ENCODE measurements at places on chromosomes 12 and 14.

DNA sequence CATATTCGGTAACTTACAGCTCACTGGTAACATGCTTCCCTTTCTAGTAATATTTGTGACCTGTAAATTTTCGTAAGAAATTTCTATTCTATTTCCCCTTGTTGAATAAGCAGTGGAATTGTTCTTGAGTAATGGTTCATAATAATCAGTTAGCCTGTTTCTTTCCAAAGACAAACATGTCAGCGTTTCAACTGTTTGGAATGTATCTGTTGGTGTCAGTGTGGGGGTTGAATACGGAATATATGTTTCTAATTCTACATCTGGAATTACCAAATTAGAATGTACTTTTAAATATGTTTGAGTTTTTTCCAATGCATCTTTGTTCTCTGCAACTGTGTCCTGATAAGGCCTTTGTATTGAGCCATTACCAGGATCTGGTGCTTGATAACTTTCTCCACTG is 2.0 kb downstream of the BBS10 start:
- no peak for DNase-seq

DNA sequence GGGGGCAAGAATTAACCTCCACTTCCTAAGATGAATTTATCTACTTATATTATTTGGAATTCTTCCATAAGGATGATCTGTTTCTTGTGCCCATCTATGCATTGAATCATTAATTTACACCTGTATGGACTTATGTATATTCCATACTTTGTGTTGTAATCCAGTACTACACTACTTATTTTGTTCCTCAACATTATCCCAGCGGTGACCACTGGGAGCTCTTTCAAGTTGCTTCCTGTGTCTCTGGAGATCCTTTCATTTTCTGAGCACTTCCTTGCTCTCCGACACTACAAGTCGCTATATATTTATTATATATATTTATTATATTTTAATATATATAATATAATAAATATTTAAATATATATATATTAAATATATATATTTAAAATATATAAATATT is 54.9 kb upstream of the SCN8A start:
- DNase-seq, result no peak

- DNase-seq, result no peak
These were observed 2.9 kb upstream of the RAB35 start for GRCh38 chr12:120119271-120119973.

GRCh38 chr12:51246254-51246853 is 7.7 kb downstream of the DAZAP2 start:
- DNase-seq, result peak; percentile 70

DNA sequence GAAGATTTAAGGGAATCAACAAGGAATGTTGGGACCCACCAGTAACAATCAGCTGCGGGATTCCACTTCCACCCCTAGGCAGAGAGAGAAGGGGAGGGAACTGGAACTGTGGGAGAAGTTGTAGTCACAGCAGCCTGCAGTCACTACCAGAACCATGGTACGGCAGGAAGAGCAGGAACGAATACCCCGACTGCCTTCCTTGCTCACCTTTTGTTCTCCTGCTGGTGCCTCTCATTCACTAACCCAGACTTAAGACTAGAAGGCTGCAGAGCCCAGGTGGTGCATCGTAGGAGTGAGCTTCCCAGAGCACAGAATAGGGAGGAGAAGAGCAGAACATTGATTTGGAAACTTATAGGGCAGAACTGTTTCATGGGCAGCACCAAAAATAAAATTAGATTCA is 154.2 kb downstream of the DYRK2 start:
- no peak for DNase-seq

GRCh38 chr14:42045383-42045782 is 438.7 kb downstream of the LRFN5 start:
- no peak for DNase-seq

- DNase-seq, result peak; percentile 52
These were observed 3.0 kb upstream of the ZC3H14 start for GRCh38 chr14:88559852-88560251.

DNA sequence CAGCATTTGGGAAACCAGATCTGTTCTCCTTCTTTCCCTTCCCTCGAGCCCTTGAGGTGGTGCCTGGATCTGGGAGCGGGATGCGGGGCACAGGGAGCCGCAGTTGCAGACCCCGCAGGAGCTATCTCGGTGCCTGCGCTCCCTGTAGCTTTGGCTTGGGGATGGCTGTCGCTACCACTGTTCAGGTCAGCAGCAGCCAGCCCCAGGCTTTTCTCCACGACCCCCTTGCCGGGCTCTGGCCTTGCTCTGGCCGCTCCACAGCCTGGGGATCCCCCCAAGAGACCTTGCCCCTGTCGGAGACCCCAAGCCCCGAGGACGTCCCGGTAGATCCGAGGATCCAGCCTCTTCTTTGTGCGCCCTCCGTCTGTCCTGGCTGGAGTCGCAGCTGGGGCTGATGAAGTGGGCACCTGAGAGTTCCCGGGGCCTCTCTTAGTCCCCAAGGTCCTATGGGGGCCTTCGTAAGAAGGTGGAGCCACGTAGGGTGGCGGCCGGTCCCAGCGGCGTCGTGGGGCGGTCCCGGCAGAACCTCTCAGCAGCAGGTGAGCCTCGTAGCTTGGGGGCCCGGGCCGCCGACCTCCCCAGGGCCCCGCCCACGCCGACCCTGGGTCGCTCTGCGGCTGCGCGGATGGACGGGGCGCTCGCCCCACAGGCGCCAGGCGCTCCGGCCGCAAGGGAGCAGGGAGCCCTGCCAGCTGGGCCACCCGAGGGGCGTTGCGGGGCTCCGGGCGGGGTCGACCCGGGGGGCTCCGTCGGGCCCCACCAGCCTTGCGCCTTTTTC is 1.3 kb downstream of the DDN start:
- no peak for DNase-seq

DNA sequence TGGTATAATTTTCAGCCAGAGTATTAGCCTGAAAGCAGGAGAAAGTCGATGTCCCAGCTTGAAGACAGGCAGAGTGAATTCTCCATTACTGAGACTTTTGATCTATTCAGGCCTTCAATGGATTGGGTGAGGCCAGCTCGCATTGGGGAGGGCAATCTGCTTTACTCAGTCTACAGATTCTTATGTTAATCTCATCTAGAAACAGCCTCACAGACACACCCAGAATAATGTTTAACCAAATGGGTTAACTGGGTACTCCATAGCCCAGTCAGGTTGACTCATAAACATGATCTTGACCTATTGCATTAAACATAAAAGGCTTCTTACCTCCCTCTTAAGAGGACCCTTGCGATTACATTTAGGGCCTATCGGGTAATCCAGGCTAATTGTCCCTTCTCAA is 118.0 kb downstream of the KTN1 start:
- DNase-seq, result no peak

DNA sequence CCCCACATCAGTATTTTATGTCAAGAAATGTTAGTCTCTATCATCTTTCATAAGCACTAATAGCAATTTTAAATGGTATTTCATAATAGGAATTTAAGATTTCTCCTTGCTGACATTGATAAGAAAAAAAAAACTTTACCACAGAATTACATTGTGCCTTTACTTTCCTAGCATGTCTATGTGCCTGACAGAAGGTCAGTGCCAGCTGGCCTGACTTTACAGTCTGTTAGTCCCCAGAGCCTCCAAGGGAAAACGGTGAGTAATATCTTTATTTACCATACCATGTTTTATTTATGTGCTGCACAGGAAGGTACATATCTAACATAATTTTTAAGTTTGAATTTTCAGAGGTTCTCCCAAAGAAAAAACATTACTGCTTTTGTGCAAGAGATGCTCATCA is 152.0 kb upstream of the AEBP2 start:
- DNase-seq, result no peak

- DNase-seq, result no peak
These were observed 535.3 kb downstream of the GALC start for GRCh38 chr14:87457720-87458119.

Data from HFF-Myc (cell line).